ENCODE measurements at places on chromosomes 6 and 20. TPM values are rescaled to one million over a fixed set of nuclear protein-coding genes. Genes with fewer than 3 reads are reported as not detected.

Gene RIPOR3
- total RNA-seq = 2.9 TPM

Gene PRICKLE4
- 4.3 TPM for total RNA-seq

Gene COL20A1
- not detected for total RNA-seq

Gene CYP21A2
- 0.19 TPM for total RNA-seq
